ENCODE measurements at places on chromosomes 16 and 17. TPM values are rescaled to one million over a fixed set of nuclear protein-coding genes. Genes with fewer than 3 reads are reported as not detected.

Gene C17orf67
- 4.4 TPM for total RNA-seq

DNA sequence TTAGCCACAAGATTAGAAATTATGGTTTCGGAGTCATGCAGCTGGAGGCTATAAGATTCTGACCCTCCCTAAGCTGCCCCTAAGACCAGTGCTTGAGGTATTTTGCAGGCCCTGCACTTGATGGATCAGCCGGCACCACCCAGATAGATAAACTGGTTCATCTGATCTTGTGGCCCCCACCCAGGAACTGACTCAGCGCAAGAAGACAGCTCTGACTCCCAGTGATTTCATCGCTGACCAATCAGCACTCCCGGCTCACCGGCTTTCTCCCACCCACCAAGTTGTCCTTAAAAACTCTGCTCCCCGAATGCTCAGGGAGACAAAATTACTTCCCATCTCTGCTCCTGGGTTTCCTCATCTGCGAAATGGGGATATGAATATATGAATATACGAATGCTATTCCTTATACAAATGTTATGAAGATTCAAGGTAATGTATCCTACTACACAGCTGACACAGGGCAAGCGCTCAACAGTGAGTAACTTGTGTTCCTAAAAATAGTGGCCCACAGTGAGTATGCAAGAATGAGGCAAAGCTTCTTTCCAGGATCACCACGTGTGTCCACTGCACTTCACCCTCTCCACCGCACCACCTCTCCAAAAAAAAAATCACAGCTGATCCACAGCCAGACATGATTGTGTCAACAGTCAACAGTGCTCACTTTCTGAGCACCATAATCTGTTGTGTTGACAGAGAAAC is 33.3 kb upstream of the C16orf82 start:
- no peak for DNase-seq

Gene SUPT6H
- total RNA-seq, result 100 TPM

Gene KRTAP16-1
- not detected for total RNA-seq

Gene IKZF3
- 15.9 TPM for total RNA-seq

DNA sequence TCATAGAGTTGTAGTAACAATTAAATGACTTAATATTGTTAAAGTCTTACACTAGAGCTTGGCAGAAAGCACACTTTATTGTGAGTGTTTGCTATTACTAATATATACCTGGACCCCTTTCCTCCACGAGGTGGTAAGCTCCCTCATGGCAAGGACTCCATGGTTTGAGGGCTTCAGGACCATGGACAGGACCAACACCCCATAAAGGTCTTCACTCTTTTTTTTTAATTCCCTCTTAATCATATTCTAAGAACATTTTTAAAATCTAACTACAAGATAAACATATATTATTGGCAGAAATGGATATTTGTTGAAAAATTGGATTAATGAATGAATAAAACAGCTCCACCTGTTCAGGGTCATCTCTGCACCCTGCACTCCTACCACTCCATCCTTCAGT is 154.5 kb downstream of the CBLN1 start:
- no peak for DNase-seq

Gene TAT
- total RNA-seq, result not detected

- no peak for DNase-seq
These were observed 48.3 kb downstream of the WDR45B start for GRCh38 chr17:82599674-82600661.

DNA sequence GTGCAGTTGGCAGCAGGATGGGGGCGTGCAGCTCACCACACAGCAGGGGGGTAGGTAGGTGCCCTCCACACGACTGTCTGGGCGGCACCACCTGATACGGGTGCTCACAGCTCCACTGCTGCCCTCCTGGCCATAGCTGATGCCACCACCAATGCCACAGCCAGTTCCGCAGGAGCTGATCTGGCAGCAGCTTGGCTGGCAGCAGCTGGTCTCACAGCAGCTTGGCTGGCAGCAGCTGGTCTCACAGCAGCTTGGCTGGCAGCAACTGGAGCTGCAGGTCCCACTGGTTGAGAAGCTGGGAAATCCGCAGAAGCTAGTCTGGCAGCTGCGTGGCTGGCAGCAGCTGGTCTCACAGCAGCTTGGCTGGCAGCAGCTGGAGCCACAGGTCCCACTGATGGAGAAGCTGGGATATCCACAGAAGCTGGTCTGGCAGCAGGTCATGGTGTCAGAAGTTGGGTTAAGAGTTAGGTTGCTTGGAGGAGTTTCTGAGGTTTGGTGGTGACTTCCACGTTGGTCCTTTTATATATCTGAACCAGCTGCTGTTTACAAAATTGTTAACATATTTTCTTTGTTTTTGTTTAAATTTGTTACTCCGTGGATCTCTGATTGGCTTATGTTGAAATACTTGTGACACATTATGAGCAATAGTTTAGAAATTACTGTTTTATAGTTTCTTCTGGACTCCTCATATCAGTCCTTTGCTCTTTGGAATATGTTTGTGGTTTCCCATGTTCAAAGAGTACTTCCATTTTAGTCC is at the start of gene KRTAP1-5:
Gene KRTAP1-5 (minus strand): TSS at position 494 of the 757 bp plus-strand sequence. CDS start 53 bp downstream, at position 441.
- no peak for DNase-seq

DNA sequence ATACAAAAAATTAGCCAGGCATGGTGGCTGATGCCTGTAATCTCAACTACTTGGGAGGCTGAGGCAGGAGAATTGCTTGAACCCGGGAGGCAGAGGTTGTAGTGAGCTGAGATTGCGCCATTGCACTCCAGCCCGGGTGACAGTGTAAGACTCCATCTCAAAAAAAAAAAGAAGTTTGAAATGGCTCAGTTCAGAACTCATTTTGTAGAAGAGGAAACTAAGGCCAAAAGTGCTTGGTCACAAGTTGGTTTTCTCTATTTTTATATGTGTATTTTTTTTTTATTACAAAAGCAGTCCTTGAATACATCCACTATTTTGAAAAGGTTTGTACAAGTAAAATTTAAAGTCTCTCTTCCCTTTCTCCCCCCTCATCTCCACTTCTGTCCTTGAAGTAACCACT is 5.5 kb downstream of the TAC4 start:
- no peak for DNase-seq

Gene TNK1
- 5.3 TPM for total RNA-seq

DNA sequence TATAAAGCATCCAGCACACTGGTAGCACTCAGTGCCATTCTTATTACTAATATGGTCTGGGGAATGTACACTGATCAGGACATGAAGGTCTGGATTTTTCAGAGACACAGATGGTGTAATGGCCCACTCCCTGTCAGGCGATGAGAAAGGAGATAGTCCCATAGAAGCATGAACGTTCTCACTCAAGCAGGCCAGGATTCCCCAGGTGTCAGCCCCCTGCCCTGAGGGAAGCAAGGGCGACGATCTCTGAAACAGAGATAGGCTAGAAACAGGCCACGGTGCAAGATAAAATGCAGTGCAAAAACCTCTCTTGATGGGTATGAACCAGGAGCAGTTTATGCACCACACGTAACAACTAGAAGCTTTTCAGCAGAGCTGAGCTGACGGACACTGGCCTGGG is 10.6 kb downstream of the PRPSAP1 start:
- no peak for DNase-seq

- no peak for DNase-seq
These were observed 15.3 kb downstream of the ZC3H7A start for GRCh38 chr16:11781773-11782172.

DNA sequence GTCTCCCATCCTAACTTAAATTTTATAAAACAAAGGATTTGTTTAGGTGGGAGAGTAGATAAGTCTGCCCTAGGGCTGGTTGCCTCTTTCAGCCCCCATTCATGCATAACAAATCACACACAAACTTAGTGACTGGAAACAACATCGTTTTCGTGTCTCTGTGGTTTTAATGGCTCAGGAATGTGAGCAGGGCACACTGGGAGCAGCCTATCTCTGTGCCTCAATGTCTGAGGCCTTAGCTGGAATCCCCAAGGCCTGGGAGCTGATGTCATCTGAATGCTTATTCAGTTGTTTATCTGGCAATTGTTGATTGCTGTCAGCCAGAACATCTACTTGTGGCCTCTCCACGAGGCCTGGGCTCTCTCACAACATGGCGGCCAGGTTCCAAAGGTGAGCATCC is 101.9 kb upstream of the HSBP1 start:
- no peak for DNase-seq

Gene DPEP3
- total RNA-seq, result not detected

Gene PMFBP1
- total RNA-seq, result 0.21 TPM

Gene MIEN1
- 33.4 TPM for total RNA-seq

Gene OR1D2
- not detected for total RNA-seq

GRCh38 chr17:67157732-67158639 is 87.0 kb downstream of the HELZ start:
- DNase-seq, result no peak

Gene MSL1
- total RNA-seq, result 92.7 TPM

Gene PROCA1
- total RNA-seq, result 6.0 TPM

GRCh38 chr16:57536306-57537193 is at the start of gene CCDC102A:
Gene CCDC102A (minus strand): TSS chr16:57536571. CDS start chr16:57529177, 7,394 bp downstream.
- peak; percentile 82 for DNase-seq

GRCh38 chr17:49729069-49729468 is 21.3 kb upstream of the SLC35B1 start:
- no peak for DNase-seq

Gene CFAP97D1
- not detected for total RNA-seq

GRCh38 chr16:63981639-63982038 is 1140.2 kb downstream of the CDH11 start:
- DNase-seq, result no peak

- no peak for DNase-seq
These were observed 2.3 kb upstream of the IRX3 start for GRCh38 chr16:54288835-54289241.

All from activated CD4-positive, alpha-beta T cell treated with anti-CD3 and anti-CD28 coated beads, Interleukin-2, amount 10 ng/mL, durations not matched to agents 24 days and 14 days (primary cell).